ENCODE measurements at places on chromosomes 3 and 15.

DNA sequence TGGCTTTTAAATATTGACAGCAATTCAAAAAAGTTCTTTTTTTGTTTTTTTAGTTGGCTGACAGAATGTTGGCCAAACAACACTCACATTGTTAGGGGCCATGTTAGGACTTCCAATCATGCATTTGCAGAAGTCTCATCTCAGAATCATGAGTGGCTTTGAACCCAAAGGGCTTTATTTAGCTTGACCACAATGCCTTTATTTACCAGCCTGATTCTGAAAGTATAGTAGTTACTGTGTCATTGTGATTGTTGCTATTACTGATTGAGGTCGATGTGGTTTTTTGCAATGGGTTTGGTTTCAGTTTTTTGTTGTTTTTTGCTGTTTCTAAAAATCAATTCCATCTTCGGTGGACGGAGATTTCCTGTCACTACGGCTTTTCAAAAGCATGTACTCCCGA, 7.2 kb downstream of the GLDN start:
- DNase-seq: no peak

GRCh38 chr3:119295816-119296726, 1.9 kb downstream of the ARHGAP31 start:
- no peak for DNase-seq

GRCh38 chr15:34365091-34365825, 1.7 kb downstream of the LPCAT4 start:
- DNase-seq: no peak

DNA sequence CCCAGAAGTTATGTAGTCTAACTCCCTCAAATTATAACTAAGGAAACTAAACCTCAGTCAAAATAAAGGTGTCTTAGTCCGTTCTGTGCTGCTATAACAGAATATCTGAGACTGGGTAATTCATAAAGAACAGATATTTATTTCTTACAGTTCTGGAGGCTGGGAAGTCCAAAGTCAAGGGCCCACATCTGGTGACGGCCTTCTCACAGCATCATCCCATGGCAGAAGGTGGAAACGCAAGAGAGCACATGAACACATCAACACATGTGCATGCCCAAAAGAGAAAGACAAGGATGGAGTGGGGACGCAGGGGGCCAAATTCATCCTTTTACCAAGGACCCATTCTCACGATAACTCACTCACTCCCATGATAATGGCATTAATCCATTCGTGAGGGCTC, 73.1 kb downstream of the PCOLCE2 start:
- DNase-seq: no peak

DNA sequence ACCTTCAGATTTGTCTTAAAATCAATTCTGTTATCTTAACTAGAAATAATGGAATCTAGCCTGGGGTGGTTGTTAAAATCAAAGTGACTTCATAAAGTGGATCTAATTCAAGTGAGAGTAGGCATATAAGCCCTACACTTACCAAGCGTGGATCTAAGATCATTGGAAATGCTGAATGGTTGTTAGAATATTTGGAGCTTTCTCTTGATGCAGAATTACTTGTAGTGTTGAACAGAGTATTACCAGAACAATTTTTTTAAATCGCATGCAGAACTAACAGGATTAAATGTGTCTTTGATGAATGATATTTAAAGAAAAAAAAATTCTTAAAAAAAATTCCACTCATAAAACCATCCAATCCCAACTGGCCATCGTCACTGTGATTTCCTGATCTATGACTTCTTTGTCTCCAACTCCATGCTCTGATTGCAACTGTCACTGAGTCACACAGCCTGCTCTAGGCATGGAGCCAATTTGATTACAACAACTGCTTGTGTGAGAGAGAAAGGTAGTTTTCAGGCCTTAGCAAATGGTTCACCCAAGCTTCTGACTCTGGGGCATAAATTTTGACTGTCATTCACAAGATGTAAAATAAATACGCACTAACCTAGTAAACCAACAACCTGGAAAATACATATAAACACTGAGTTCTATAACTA, 25.9 kb upstream of the SPRED1 start:
- no peak for DNase-seq

- DNase-seq: no peak
Observed at GRCh38 chr3:172475703-172476102, 27.4 kb upstream of the GHSR start.

- DNase-seq: no peak
Observed at GRCh38 chr15:100735129-100736053, 133.0 kb downstream of the ASB7 start.

- DNase-seq: no peak
Observed at GRCh38 chr3:45896956-45897355, 10.6 kb downstream of the CCR9 start.

GRCh38 chr3:40680685-40681657, 156.2 kb downstream of the ZNF621 start:
- no peak for DNase-seq

DNA sequence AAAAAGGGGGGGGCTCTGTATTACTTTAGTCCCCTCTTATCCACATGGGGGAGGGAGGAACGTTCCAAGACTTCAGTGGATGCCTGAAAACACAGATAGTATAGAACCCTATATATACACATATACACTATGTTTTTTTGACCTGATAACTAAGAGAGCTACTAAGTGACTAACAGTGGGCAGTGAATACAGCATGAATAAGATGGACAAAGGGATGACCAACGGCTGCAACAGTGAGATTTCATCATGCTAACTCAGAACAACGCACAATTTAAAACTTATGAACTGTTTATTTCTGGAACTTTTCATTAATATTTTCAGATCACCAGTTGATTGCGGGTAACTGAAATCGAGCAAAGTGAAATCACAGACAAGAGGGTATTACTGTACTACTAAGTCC, 7.3 kb downstream of the DCUN1D1 start:
- no peak for DNase-seq

GRCh38 chr3:156939315-156939714, 113.2 kb downstream of the LEKR1 start:
- no peak for DNase-seq

GRCh38 chr15:73345658-73346057, 23.1 kb downstream of the HCN4 start:
- DNase-seq: no peak

DNA sequence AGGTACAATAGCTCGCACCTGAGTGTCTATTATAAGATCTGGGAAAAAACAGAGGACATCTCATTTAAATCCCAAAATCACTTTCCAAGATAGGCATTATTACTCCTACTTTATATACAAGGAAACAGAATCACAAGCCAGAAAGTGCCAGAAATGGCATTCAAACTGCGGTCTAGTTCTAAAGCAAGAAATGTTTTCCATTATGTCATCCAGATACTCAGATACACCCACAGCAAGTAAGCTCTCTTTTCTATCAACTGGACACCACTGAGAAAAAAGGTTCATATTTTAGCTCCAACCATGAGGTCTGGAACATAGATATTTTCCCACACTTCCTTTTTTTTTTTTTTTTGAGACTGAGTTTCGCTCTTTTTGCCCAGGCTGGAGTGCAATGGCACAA, 8.1 kb downstream of the SLC33A1 start:
- no peak for DNase-seq

DNA sequence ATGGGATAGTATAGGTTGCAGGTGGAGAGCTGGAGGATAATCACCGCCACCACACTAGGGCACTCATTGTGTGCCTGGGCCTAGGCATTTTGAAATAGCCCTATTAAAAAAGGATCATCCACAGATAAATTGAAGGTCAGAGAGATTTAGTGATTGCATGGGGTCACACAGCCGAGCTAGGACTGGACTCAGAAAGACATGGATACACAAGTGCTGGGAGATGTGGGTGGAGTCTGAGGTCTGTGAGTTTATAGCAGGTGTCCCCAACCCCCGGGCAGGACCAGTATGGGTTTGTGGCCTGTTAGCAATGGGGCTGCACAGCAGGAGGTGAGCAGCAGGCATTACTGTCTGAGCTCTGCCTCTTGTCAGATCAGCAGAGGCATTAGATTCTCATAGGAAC, 5.3 kb upstream of the ANKDD1A start:
- no peak for DNase-seq

- DNase-seq: no peak
Observed at GRCh38 chr15:96344706-96345559, 14.4 kb downstream of the NR2F2 start.

GRCh38 chr3:88882121-88882520, 225.3 kb upstream of the EPHA3 start:
- DNase-seq: no peak

DNA sequence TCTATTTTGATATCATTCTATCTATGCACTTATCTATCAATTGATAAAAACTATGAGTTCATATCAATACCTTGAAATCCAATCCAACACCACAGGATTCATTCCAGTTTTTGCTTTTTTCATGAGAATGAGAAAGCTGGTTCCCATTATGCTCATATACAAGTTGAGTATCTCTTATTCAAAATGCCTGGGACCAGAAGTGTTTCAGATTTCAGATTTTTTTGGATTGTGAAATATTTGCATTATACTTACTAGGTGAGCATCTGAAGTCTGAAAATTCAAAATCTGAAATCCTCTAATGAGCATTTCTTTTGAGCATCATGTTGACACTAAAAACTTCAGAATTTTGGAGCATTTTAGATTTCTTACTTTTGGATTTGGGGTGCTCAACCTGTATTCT, 67.8 kb upstream of the DCBLD2 start:
- no peak for DNase-seq

GRCh38 chr3:175655351-175655750, 796.2 kb downstream of the NAALADL2 start:
- DNase-seq: no peak

DNA sequence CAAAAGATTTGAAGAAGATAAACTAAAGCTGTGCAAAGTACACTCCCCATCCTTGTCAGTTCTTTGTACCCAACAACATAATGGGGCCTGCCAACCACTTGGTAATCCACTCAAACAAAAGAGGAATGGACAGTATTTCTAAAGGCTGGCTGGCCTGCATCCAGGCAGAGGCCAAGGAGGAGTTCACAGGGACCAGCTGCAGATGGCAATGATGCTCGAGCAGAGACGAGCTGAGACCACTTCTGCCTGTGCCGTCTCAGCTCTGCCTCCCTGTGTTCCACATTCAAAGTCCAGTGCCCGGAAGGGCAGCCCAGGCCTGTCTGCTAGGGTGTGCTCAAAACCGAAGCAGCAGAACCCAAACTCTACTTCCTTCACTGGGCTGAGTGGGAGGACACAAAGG, 14.3 kb downstream of the CXCR6 start:
- no peak for DNase-seq

DNA sequence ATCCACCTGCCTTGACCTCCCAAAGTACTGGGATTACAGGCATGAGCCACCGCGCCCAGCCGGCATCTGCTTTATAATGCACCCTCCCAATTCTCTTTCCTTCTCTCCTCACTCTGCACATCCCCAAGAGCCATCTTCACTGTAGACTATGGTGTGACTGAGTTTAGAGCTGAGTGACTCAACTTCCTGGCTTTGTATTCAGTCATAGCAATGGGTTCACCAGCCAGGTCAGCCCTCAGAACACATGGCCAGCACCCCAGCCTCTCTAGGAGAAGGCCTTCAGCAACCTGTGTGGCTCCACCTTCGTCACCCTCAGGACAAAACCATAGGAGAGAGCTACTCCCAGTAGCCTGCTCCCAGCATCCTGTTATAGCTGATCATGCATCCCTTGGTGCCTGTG, 33.0 kb downstream of the ARID3B start:
- no peak for DNase-seq

DNA sequence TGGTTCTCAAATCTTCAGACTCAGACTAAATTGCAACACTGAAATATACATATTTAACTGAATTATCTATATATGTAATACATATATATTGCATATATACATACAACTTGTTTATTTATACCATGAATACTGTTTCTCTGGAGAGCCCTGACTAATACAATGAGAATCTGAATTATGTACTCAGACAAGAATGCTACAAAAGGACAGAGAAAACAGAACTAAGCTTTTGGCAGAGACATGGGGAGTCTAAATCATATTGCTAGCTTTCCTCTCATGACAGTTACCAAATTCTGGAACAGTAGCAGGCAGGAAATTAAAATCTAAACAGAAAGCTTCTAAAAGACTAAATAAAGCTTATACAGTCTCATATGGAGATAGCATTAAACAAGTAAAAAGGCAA, 142.4 kb upstream of the KCNMB2 start:
- DNase-seq: no peak

DNA sequence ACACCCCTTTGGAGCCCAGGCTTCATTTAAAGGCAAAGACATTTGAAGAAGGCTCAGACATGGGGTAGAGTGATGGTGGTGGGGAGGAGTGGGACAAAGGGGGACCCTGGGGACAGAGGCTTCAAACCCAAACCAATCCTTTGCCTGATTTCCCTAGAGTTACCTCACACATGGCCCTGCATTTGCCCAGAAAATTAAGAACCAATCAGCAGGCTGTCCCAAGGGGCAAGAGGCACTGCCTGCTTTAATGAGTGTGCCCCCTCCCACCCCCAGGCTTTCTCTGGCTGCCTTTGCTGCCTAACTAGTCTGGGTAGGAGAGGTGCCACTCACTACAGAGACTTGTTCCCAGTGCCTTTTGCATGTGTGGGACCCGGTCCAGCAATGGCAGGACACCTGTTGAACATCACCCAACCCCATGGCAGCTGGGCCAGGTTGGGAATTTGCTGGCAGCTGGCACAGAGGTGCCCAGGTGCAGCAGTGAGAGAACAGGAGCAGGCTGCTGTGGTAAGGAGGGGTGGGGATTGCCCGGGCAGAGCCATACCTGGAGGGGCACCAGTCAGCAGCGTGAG, 38.4 kb downstream of the CCDC33 start:
- DNase-seq: no peak

- no peak for DNase-seq
Observed at GRCh38 chr3:73576999-73577461, 47.7 kb downstream of the PDZRN3 start.

DNA sequence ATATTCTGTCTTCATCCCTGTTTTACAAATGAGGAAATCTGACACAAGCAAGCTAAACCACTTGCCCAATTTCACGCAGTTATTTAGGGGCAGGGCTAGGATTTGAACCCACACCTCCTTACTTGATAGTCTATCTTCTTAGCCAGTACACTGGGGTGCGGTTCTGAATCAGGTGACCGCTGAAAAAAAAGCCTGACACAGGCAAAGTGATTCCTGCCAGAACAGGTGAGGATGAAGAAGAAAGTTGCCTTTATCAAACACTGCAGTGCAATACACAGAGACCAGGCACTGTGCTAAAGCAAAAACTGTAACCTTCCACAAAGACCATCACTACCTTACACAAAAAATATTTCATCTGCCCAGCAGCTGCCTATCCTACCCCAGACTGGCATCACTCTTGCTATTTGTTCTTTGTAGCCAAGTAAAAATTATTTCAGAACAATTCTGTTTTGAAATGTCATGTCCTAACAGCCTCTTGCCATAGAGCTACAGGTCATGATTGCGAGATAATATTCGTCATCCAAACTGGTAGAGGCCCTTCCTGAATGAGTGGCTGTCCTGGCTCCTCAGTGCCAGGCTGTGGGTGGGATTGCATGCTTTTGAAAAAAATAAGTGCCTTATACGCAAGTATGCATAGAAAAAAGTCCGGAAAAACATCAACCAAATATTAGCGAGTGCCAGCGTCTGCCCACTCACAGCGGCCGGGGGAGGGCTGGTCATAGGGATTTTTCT, 142.3 kb upstream of the TPM1 start:
- DNase-seq: no peak

All from T follicular helper cell (primary cell).